ENCODE measurements at places on chromosomes 7 and 10.

DNA sequence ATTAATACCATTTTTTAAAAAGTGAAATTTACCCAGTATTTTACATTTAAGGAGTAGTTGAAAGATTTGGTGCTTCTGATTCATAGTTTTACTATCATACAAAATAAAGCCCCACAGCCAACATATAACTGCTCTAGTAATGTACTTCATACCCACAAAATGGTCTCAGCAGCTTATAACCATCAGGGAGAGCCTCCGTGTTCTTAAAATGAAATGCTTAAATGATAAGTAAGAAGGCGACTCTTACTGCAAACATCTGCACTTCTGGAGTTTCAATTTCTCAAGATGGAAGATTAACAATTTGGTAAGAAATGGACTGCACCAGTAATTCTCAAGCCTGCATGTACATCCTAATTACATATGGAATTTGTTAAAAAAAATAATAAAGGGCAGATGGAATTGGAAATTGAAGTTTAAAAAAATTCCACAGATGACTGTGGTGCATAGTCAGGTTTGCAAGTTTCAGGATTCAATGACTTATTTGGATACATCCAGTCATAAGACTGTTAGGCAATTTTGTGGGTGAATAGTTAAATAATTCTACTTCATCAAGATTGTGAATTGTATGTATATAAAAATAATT, 461.0 kb downstream of the KIF20B start:
- no peak for DNase-seq

DNA sequence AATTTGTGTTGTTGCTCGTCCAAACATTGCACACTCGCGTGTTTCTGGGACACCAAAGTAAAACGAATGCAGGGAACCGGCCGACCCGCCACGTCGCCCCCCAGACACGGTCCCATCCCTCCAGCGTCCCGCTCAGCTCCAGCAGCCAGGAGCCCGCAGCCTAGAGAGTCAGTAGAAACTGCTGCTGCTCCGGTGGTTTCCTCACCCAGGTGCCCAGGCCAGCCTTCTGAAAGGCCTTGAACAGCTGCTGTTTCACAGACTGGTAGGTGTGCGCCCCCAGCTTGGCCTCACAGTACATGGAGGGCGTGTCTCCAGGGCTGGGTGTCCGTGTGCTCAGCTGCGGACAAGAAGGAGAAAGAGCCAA, 126.8 kb downstream of the WDR37 start:
- peak; percentile 91 for DNase-seq

- no peak for DNase-seq
Measured at GRCh38 chr10:34641147-34641912, 173.8 kb downstream of the PARD3 start.

DNA sequence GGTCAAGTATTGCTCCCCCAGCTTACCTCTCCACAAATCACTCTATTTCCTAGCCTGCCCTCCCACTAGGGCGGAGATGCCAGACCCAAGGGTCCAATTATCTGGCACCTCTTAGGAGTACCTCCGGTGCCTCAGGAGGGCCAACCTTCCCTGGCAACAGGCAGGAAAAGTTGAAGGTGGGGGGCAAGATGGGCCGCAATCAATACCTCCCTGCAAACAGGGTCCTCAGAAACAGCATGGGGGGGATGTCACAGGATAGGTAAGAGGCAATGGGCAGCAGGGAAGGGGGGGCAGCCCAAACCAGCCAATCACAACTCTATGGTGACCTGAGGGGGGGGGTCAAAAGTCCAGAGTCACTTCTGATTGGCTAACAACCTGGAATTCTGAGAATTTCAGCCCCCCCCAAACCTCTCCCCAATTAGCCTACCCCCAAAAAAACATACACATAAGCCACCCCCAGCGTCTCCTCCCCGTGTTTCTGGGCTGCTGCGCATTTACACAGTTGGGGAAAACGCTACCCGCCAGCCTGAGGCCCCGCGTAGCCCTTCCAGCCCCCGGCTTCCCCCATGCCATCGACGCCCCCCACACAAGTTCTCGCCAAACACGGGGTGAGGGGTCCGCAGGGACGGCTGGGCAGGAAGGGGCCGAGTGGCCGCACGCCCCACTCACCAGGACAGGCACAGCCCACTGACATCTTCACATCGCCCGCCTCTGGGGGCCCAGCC, 589 bp downstream of the LDB1 start:
- DNase-seq, result no peak

- no peak for DNase-seq
Measured at GRCh38 chr7:108000875-108001763, 1.8 kb downstream of the LAMB1 start.

DNA sequence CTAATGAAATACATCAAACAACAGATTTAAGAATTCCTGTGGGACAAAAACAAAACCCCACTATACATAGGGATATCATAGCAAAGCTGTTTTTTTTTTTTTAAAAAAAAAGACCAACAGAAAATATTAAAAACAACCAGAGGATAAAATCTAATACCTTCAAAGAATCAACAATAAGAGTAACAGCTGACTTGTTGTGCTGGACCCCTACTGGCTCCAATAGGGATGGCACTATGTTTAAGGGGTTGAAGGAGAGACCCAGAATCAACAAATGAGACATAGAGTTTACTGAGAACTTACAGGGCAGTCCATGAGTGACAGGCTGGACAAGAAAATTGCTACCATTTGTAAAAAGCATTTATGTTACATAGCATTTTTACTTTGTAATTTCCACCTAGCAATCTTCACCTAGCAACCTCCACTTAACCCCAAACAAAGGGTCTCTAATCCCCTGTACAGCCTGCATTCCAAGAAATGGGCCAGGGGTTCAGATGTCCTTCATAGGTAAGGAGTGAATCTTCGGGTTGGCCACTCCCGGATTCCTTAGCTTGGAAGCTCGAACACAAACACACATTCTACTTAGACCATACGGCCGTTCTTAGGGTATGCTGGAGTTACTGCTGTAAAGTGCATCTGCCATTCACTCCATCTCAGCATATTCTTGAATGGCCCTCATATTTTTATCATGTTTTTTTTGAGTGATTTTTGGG, 25.8 kb downstream of the ASZ1 start:
- no peak for DNase-seq

GRCh38 chr10:61541960-61542359, 88.8 kb upstream of the TMEM26 start:
- no peak for DNase-seq

DNA sequence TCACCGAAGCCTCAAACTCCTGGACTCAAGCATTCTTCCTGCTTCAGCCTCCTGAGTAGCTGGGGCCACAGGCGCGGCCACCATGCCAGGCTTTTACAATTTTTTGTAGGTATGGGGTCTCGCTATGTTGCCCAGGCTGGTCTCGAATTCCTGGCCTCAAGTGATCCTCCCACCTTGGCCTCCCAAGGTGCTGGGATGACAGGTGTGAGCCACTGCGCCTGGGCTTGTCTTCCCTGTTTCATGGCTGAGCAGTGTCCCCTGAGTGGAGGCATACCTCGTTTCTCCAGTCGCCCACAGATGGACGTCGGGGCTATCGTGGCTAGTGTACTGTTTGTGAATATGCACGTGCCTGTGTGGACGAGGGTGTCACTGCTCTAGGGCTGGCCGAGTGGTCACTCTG, 11.3 kb downstream of the INPP5A start:
- DNase-seq, result no peak

- peak; percentile 16 for DNase-seq
Measured at GRCh38 chr7:103989785-103990767, 618 bp upstream of the RELN start.

DNA sequence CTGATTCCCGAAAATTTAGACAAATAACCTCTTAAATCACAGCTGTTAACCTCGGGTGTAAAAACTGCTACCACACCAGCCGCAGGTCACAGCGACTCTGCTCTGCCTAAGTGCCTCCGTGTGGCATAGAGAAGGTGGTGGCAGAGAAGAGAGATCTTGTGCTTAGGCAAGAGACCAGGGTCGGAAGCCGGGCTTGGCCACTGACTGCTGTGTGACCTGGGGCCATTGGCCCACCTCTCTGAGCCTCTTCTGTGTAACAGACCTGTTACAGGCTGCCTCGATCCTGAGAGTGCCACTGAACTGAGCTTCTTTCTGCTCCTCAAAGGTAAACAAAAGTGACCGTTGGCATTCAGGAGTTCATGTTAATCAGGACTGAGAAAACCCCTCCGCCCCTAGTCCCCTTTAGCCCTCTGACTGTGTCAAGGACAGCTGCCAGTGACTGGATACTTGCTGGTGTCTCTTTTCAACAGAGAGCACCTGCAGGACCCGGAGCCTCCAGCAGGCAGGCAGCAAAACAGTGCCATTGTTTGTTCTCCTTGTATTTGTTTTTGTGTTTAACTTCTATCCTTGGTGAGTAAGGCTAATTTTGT, 36.5 kb downstream of the ZMIZ1 start:
- no peak for DNase-seq

DNA sequence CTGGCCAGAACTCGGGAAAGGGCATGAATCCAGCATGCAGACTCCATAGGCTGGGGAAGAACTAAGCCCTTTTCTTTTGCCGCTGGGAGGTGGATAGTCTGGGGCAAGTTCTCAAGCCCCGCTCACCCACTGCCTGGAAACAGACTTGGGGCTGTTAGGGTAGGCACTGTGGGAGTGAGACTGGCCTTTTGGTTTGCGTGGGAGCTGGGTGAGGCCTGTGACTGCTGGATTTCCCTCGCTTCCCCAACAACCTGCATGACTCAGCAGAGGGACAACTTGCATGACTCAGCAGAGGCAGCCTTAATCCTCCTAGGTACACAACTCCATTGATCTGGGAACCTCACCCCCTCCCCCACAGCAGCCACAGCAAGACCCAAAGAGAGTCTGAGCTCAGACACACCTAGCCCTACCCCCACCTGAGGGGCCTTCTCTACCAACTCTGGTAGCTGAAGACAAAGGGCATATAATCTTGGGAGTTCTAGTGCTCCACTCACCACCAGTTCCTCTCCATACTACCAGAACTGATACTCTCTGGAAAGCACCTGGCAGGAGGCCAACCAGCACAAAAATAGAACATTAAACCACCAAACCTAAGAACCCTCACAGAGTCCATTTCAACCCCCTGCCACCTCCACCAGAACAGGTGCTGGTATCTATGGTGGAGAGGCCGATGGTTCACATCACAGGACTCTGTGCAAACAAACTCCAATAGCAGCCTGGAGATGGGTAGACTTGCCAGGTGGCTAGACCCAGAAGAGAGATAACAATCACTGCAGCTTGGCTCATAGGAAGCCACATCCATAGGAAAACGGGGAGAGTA, 81.4 kb upstream of the LAMB4 start:
- peak; percentile 57 for DNase-seq

DNA sequence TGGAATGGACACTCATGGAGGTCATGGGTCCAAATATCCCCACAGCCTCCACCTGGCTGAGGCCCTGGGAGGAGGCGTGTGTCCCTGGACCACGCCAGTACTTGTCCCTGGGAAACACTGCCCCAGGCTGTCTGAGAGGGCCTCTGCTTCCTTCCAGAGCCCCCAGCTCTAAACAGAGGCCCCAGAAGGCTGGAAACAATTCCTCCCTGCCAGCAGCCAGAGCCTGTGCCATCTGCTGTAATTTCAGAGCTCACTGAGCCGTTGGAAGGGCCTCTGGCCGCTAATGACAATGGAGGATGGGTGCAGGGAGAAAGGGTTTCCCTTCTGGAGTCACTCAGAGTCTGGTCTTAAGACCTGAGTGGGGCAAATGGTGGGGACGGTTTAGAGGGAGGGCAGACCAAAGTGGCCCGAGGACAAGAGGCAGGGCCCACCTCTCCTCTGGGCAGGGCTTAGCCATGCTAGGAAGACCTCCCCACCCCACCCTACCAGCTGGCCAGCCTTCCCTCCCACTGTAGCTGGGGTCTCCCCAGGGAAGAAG, 7.1 kb downstream of the CHAT start:
- no peak for DNase-seq

DNA sequence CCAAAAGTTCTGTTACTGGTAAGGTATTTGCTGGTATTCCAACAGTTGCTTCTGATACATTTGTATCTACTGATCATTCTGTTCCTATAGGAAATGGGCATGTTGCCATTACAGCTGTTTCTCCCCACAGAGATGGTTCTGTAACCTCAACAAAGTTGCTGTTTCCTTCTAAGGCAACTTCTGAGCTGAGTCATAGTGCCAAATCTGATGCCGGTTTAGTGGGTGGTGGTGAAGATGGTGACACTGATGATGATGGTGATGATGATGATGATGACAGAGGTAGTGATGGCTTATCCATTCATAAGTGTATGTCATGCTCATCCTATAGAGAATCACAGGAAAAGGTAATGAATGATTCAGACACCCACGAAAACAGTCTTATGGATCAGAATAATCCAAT, 131.0 kb downstream of the AASS start:
- no peak for DNase-seq

GRCh38 chr7:154977250-154977649, 25.7 kb downstream of the PAXIP1 start:
- no peak for DNase-seq

DNA sequence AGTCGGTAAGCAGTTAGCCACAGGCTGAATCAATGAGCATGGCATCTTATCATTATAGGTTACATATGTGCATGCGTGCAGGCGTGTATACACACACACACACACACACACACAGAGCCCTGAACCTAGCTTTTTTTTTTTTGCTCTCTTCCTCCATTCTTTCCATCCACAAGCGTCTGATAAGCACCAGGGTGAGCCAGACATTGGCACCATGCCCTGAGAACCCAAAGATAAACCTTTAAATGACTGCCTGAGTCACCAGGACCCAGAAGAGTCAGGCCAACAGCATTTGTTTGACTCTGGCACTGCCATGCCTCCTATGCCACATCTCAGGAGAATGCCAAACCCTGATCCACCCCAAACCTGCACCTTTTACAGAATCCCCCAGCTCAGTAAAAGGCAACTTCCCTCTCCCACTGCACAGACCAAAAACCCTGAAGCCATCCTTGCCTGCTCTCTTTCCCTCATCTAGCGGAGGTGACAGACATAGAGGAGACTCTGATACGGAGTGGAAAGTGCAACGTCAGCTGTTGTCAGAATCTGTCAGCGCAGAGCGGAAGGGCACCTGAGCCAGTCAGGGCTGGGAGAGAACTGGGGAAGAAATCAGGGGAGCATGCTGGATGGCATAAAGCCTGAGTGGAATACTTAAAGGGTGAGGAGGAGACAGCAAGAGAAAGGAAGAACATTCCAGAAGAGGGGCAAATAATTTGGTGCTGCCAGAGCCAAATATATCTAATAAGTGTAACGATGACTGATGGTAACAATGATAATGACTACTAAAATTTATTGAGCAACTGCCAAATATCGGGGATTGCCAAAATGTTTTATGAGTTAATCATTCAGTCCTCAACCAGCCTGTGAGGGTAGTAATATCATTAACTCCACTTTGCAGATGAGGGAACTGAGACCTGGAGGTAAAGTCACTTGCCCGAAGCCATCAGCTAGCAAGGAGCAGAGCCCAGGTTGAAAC, 3.2 kb downstream of the PARP12 start:
- no peak for DNase-seq

DNA sequence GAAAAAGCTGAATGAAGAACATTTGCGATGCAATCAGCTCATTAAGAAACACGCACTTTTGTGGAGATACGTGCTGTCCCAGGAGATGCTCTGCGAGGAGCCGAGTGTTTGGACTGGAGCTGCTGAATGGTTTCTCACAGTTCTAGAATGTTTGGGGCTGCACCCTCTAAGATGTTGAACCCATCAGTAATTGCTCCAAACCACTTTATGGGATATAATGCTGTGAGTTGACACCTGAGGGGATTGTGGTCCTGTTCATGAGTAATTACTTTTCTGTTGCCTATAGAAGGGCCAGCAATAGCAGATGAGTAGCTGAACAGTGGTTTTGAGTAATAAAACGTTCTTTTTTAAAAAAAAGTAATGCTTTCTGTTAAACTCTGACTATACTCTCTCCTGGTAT, 63.1 kb downstream of the IKZF1 start:
- DNase-seq, result no peak

- DNase-seq, result peak; percentile 18
Measured at GRCh38 chr7:130272381-130273080, 5.9 kb downstream of the CPA2 start.
